Hepatocyte (in vitro differentiated cells): ENCODE measurements at places on chromosomes 12 and 14. TPM values are rescaled to one million over a fixed set of nuclear protein-coding genes. Genes with fewer than 3 reads are reported as not detected.
A peak's percentile ranks its signal among the peaks of the same experiment; 100 is the strongest.

The KRT80 gene
- 0.28 and 0.77 TPM in 2 replicates for total RNA-seq

The FLVCR2 gene
- 10.1 and 16.1 TPM in 2 replicates for total RNA-seq

The GALNT8 gene
- total RNA-seq = 1.8 and 2.5 TPM in 2 replicates

The A2M gene
- 567 and 598 TPM in 2 replicates for total RNA-seq

The TROAP gene
- 3.4 and 4.1 TPM in 2 replicates for total RNA-seq

The BDKRB2 gene
- 4.7 and 5.9 TPM in 2 replicates for total RNA-seq

The GAS2L3 gene
- total RNA-seq = 14.9 and 22.5 TPM in 2 replicates

The PLA2G1B gene
- 8.5 and 24.9 TPM in 2 replicates for total RNA-seq

DNA sequence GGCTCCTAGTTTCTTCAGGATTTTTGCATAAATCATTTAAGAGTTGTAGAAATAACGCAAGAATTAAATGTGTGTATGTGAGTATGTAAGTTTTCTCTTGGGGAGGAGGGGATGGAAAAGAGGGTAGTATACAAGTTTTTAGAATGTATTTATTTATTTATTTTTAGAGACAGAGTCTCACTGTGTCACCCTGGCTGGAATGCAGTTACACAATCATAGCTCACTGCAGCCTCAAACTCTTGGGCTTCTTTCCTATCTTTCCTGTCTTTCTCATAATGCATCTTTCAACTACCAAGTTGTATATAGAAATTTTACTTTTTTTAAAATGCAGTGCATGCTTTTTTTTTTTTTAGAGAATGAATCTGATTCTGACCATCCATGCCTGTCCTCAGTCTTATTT is 269.0 kb upstream of the GARIN2 start:
- DNase-seq = no peak

- DNase-seq = no peak
These were observed 10.3 kb downstream of the FBRSL1 start for GRCh38 chr12:132500142-132500855.

DNA sequence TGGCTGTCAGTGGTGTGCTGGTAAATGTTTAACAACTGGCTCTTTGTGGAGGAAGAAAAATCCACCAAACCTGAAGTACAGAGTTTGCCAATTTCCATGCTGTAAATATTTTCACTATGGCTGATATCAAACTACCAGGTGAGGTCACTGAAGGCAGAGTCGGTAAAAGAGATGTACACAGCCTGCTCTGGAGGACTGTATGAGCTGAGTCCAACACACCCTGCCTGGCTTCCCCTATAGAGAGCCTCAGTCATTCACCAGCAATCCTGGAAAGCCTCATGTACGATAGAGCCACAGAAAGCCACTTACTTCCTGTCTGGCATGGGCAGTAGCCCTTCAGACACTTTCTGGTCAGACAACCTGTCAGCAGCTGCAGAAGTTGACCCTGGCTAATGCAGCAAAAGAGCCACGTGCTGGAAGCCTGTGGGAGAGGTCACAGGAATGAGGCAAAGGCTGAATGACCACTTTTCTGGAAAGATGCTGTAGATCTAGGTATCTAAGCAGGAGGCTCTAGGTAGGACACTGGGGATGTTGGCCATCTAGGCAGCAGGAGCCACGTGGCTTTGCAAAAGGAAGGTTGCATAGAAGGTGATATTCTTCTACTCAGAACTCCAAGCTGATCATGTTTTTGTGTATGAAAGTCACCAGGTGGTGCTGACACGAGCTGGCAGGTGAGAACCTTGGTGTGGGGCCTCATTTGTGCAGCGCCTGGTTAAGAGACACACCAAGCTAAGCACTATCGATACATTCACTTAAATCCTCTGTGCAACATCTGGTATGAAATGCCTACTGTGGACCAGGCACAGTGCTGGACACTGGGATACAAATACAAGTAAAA is 553.9 kb downstream of the VRK1 start:
- peak; percentile 31 for DNase-seq

- DNase-seq = no peak
These were observed 128.7 kb downstream of the KCNH5 start for GRCh38 chr14:62916551-62916950.

GRCh38 chr14:91897106-91897701 is 29.9 kb upstream of the TC2N start:
- DNase-seq = no peak

GRCh38 chr12:27467641-27468040 is 21.1 kb downstream of the SMCO2 start:
- no peak for DNase-seq
